ENCODE measurements at places on chromosomes 3 and 15.

GRCh38 chr15:100341239-100341749, 481 bp downstream of the ADAMTS17 start:
- DNase-seq: no peak

GRCh38 chr3:187027531-187028278, 97.4 kb downstream of the ST6GAL1 start:
- DNase-seq: no peak

DNA sequence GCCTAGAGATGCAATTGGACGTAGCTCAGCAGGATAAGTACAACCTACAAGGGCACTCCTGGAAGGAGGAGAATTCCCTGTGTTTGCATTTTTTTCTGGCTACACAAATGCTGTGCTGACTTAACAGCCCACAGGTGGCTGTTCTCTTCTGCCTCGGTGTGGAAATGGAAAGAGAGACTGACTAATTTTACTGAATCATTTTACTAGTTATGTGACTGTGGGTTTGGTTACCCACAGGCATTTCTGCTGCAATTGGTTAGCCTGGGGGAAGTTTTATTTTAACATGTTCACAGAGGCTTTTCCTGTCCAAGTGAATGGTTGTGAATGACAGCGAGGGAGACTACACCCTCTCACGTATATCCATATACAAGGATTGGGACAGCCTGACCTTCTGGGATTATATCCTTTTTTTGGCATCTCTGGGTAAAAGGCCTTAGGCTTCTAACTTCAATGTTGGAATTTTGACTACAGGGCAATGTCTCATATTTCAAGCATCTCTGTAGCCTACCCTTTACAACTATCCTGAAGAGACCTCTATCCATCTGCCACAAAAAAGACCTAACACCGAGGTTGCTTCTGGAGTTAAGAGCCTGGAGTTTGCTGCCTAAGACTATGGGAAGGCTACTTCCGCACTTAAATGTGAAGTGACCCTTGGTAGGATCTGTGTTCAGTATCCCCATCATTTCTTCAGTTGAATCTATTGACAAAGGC, 67.2 kb upstream of the TP63 start:
- DNase-seq: peak; percentile 48

GRCh38 chr3:59319442-59319841, 269.6 kb upstream of the CFAP20DC start:
- DNase-seq: no peak

- no peak for DNase-seq
Measured at GRCh38 chr3:135228201-135228600, 433.1 kb downstream of the EPHB1 start.

GRCh38 chr3:146781059-146781458, 175.9 kb upstream of the PLSCR5 start:
- no peak for DNase-seq

DNA sequence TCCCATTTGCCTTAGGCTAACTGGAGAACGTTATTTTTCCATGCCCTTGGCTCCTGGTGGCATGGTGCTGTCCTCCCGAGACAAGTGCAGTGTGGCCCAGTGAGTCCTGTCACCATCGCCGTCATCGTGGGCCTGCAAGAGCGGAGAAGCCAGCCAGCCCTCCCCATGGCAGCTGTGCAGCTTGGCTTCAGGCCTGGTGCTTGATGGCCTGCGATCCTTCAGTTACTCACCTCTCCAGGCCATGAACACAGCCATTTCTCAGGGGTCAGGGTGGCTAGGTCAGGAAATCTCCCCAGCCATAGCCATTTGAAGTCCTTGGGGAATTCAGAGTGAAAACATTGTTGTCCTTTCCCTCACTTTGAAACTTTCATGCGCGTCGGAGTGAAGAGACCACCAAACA, 189.0 kb upstream of the RGMA start:
- DNase-seq: no peak

- DNase-seq: no peak
Measured at GRCh38 chr3:67819447-67819846, 165.0 kb upstream of the SUCLG2 start.

DNA sequence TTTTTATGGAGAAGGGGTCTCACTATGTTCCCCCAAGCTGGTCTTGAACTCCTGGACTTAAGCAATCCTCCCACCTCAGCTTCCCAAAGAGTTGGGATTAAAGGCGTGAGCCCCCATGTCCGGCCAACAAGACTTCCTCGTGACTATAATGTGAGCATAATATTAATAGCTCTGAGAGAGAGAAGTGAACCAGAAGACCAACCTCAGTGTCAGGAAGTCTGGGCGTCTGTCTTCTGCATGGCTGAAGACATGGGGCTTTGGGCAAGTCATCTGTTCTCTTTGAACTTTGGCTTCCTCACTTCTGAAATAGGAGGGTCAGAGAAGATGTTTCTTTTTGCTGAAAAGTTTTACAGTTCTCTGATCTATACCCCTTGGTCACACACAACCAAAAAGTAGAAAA, 92.1 kb downstream of the SLC49A4 start:
- no peak for DNase-seq

DNA sequence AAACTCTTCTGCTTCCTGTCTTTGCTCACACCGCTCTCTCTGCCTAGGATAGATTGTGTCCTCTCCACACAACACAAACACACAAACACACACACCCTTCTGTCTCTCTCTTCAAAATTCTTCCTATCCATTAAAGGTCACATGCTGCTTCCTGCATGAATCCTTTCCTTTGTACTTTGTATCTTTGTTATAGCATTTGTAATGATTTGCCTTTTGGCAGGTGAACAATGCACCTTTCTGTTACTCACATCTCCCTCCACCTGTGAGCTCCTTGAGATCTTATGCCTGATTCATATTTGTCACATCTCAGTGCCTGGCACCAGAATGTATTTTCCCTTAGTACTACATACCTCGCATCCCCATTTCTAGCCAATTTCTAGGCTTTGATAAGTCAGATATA, 251.4 kb upstream of the UMPS start:
- DNase-seq: no peak

GRCh38 chr3:134693804-134694203, 43.0 kb upstream of the KY start:
- DNase-seq: no peak

GRCh38 chr3:117629505-117629904, 919.9 kb downstream of the TUSC7 start:
- no peak for DNase-seq

DNA sequence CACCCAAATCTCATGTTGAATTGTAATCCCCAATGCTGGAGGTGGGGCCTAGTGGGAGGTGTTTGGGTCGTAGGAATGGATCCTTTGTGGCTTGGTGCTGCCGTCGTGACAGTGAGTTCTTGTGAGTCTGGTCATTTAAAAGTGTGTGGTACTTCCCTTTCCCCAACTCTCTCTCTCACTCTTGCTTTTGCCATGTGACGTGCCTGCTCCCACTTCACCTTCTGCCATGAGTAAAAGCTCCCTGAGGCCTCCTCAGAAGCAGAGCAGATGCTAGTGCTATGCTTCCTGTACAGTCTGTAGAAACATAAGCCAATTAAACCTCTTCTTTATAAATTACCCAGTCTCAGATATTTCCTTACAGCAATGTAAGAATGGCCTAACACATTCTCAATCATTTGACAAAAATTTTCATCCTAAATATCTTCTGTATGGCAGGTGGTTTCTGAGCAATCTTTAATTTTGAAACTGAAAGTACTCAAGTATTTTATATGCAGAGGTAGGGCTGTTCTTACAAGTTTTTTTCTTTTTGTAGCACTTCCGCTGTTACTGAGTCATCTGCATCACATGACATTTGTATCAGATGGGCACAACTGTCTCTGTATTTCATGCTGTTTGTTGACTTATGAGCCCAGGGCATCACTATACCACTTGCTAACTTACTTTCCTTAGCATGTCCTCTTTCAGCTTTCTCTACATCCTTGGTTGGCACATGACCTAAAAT, 8.8 kb downstream of the RPL39L start:
- peak; percentile 34 for DNase-seq

DNA sequence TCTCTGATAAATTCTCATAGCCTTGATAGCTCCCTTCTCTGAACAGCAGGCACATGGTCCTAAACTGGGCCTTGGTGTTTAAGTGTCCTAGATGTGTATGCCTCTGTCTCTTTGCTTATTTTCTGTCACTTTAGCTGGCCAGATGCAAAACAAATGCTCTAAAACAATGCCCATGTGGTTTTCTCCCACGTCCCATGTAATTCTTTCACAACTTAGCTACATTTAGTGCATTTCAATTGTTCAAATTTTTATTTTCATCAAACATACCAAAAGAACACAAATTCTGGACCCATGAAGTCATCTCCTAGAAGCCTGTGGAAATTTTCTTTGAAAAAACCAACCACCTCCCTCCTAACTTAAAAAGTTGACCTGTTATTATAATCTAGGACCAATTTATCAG, 491.3 kb upstream of the AGTR1 start:
- no peak for DNase-seq

DNA sequence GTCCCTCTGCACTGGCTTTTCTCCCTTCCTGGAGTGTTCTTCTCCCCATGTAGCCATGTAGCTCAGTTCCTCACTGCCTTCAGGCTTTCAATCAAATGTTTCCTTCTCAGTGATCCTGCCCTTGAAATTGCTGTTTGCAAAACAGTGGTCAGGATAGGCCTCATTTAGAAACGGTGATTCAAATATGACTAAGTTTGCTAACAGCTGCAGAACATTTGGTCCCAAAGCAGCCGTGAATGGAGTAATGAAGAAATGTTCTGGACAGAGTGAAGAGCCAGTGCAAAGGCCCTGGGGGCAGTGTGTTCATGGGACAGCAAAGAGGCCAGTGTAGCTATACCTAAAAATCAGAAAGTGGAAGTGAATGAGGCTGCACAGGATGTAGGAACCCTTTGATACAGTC, 223.4 kb downstream of the FEZF2 start:
- no peak for DNase-seq

DNA sequence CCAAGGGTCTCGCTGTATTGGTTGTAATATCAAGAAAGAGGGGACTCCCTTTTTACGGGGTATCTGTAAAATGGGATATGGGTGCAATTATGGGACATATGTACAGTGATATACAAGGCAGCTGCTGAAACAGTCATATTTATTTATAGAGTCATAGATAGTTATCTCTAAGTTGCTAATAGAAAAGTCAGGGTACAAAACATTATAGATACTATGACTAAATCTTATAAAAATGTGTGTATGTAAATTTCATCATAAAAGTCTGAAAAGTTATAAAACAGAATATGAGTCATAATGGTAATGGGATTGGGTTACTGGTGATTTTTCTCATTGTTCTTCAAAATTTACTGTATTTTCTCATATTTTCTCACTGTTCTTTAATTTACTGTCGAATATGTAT, 344.9 kb upstream of the SLCO3A1 start:
- no peak for DNase-seq

- no peak for DNase-seq
Measured at GRCh38 chr3:15800327-15800726, 2.5 kb upstream of the ANKRD28 start.

- DNase-seq: no peak
Measured at GRCh38 chr3:50154476-50154839, 666 bp upstream of the SEMA3F start.

DNA sequence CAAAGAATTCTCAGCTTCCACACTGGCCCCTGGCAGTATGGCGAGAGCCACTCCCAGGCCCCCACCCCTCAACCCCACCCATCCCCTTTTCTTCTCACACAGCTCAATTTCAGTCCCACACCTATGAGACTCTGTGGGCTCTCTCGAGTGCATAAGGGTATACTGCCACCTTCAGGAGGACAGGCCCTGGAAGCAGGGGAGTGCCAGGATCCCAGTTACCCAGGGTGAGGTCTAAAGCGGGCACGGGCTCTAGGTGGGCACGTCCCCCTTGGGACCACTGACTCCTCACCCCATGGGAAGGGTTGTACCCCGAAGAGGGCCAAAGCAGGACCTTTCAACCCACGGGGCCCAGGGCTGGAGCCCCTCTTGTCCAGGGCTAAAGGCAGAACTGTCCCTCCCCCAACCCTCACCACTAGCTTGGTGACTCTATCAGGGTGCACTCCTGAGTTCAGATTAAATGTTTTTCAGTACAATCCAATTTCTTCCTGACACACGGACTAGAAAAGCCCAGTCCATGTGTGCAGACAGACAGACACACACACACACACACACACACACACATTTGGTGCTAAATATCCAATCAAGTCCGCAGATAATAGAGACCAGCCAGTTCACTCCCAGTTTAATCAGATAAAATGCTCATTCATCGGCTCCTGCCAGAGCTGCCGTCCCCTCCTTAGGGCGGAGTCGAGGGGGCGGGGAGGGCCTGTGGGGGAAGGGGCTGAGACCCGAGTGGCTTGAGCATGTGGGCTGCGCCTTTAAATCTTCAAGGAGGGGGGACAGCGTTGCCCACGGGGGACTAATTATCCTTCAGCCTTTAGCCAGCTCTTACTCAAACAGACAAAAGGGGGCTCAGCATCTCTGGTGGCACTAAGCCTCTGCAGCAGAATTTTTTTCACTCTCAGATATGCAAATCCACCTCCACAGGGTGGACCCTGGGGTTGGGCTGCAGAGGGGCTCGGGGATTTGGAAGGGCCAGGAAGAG, 59.3 kb downstream of the CYP11A1 start:
- peak; percentile 71 for DNase-seq

- no peak for DNase-seq
Measured at GRCh38 chr15:99485153-99485961, 80.4 kb upstream of the MEF2A start.

- DNase-seq: peak; percentile 89
Measured at GRCh38 chr3:157128771-157129681, 30.9 kb downstream of the CCNL1 start.

- DNase-seq: no peak
Measured at GRCh38 chr3:187293516-187294430, 2.2 kb upstream of the MASP1 start.
